Fibroblast of skin of left biceps (primary cell): ENCODE measurements at places on chromosomes 16 and 17.
A peak's percentile ranks its signal among the peaks of the same experiment; 100 is the strongest.

- no peak for DNase-seq
Observed at GRCh38 chr17:72457712-72458111, 336.9 kb downstream of the SOX9 start.

GRCh38 chr16:27453494-27453825, 51.5 kb downstream of the IL21R start:
- DNase-seq = no peak

DNA sequence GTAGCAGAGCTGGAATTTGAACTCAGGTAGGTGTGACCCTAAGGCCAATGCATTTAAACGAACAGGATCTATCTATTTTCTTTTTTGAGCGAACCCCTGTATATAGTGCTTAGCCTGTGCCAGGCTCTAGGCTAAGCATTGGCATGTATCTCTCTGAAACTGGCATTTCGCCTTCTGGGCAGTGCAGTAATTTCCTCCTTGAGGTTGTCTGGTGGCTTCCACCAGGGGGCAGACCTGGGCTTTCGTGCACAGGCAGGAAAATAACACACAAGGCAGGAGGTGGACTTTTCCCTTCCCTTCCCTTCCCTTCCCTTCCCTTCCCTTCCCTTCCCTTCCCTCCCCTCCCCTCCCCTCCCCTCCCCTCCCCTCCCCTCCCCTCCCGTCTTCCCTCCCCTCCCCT, 34.4 kb upstream of the PRKCB start:
- peak; percentile 5 for DNase-seq

GRCh38 chr16:56744996-56745640, 15.2 kb downstream of the NUP93 start:
- no peak for DNase-seq

DNA sequence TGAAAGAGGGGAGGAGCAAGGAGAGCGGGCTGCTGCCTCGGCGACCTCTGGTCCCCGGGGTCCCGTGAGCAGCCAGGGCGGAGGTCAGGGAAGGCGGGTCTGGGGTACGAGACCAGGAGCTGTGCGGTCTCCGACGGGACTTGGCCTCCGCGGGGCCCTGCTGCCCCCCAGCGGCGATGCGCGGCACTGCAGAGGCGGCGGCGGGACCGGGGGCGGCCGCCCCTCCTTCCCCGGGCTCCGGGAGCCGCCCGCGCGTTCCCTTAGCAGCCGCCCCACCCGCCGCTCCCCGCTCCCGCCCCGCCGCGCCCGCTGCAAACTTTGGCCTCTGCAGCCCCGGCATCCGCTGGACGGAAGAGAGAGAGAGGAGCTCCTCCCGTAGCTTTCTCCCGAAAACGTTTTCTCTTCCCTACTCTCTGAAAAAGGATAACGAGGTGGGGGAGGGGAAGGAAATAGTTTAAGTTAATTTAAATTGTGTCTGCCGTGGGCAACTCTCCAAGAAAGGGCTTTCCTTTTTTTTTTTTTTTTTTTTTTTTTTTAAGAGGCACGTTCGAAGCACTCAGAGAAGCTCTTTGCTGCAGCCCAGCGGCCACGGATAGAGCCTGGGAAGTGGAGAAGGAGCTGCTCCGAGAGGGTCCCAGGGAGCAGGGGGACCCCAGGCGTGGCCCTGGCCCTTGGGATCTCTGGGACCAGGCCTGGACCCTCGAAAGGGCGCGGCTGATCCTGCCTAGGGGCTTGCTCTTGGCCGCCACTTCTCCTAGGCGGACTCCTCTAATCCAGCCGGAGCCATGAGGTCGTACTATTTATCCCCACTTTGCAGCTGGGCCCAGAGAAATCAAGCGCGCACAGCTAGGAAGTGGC, 43.2 kb downstream of the C16orf82 start:
- DNase-seq = peak; percentile 15
